ENCODE measurements at places on chromosomes 3 and 15.

GRCh38 chr3:130509008-130509407 lies 8.0 kb upstream of the COL6A6 start:
- DNase-seq, result no peak

- peak; percentile 33 for DNase-seq
These were observed 58.2 kb upstream of the FLNB start for GRCh38 chr3:57949785-57950615.

DNA sequence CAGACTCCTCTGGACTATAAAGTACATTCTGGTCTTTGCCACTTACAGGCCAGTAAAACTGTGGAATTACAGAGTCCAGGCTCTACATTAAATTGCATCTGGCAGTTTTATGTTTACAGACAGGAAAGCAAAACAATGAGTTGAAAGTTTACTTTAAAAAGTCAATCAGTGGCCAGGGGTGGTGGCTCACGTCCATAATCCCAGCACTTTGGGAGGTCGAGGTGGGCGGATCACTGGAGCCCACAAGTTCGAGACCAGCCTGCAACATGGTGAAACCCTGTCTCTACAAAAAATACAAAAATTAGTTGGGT lies 53.8 kb downstream of the TM4SF4 start:
- no peak for DNase-seq

DNA sequence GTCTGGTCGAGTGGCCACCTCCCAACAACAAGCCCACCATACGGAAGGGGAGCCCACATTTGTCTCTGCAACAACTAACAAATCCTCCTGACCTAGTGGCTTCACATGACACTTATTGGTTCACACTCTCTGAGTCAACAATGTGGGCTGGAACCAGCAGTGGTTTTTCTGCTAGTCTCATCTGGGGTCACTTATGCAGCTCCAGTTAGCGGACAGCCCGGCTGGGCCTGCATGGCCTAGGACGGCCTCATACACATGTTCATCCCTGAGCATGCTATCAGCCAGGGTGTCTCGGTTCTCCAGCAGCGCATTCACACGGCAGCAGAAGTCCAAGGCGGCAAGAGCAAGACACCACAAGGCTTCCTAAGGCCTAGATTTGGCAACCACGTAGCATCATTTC lies 281.7 kb downstream of the XXYLT1 start:
- no peak for DNase-seq

DNA sequence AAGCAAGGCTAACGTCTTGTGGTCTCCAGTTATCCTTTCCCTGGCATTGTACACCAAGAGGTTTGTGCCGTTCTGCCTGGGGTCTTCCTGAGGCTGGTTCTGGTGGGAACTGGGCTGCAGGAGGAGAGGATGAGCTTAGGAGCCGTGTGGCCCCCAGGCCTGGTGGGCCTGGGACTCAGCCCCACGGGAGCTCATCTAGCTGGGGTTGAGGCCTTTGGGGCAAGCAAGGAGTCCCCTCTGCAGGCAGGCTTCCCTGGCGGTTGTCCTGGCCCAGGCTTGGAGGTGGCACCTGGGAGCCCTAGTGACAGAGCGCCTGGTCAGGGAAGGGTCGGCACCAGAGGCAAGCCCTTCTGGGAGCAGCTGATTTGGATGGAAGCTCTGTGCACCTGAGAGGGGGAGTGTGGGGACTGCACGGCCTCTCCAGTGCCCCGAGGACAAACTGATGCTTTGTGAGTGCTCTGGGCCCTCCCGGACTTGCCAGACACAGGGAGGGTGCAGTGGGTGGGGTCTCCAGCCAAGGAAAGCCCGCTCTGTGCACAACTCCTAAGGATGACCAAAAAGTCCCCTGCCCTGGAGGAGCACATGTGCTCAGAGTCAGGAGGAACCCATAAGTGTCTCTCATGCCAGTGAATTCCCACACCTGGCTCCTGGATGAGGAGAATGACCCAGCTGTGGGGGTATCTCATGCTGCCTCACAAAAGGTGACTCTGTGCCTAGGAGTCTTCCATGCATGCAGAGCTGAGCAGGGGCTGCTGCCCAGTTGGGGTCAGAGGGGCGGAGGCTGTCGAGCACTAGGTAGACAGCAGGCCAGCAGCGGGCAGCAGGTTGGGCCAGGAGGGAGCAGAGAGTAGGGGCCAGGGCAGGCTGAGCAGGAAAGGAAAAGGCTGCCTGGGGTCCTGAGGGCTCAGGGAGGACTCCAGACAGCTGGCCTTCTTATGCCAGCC lies 2.7 kb downstream of the PAK6 start:
- no peak for DNase-seq

DNA sequence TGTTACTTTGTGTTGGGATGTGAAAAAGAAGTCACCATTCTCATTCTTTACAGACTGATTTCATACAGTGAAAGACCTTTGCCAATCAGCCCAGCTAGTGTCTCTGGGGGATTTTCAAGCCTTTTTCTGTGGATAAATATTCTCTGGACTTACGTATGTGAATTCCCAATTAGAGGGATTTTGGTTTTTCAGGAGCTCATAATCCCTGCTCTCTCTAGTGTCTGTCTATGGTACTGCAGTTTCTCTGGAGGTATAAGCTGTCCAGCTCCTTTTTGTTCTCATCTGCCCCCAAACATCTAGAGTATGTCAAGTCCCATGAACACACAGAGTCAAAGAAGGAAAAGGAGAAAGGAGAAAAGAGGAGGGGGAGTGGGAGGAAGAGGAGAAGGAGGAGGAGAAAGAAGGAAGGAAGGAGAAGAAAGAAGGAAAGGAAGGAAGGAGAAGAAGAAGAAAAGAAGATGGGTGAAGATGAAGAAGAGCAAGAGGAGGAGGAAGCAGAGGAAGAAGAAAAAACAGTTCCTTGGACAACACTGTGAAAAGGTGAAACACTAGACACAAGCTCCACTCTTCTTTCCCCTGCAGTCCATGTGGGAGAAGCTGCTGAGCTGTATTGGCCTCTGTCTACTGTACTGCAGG lies 218.6 kb downstream of the GREM1 start:
- no peak for DNase-seq

- DNase-seq, result no peak
These were observed 10.0 kb downstream of the HEXA start for GRCh38 chr15:72365844-72366243.

GRCh38 chr3:127052121-127052561 lies 69.2 kb downstream of the PLXNA1 start:
- peak; percentile 81 for DNase-seq

GRCh38 chr3:64631951-64632350 lies 55.8 kb downstream of the ADAMTS9 start:
- no peak for DNase-seq

GRCh38 chr3:14223595-14223994 lies 45.0 kb downstream of the LSM3 start:
- peak; percentile 16 for DNase-seq

DNA sequence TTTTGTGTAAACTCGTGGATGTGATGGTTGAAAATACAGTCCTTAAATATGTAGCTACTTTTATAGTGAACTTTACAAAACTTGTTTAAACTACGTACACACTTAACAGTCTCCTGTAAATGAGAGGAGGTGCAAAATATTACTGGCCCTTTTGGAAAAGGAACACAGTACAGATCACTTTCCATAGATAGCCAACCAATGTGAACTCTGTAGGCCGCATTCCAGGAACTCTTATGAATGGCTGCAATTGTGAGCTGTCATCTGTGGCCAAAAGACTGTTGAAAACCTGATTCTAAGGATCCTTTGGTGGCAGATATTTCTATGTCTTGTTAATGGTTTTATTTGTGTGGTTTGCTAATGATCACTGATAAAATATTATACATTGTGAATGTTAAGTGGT lies 6.2 kb downstream of the TSC22D2 start:
- DNase-seq, result no peak

DNA sequence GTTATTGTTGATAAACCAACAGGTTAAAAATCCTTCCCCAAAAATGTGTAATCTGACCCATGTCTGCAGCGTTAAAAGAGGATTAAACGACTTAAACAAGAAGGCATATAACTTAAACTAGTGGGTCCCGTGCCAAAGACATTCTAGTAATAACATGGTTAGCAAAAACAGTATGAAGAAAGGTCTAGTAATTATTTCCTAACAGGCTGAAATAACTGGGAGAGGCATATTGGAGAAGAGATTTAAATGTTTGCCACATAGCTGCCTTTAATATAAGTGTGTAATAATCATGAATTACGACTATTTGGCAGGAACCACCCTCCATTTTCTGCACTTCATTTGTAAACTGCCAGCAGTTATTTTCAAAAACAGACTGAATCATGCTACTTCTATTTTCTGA lies 67.7 kb upstream of the CSPG5 start:
- DNase-seq, result no peak

- no peak for DNase-seq
These were observed 149.9 kb downstream of the NEK10 start for GRCh38 chr3:27219127-27219845.
